Right ventricle myocardium inferior (tissue), 1 donor: ENCODE measurements at places on chromosomes 16 and 17. TPM values are rescaled to one million over a fixed set of nuclear protein-coding genes. Genes with fewer than 3 reads are reported as not detected.
A peak's percentile ranks its signal among the peaks of the same experiment; 100 is the strongest.

Gene KRT9
- total RNA-seq, result not detected

DNA sequence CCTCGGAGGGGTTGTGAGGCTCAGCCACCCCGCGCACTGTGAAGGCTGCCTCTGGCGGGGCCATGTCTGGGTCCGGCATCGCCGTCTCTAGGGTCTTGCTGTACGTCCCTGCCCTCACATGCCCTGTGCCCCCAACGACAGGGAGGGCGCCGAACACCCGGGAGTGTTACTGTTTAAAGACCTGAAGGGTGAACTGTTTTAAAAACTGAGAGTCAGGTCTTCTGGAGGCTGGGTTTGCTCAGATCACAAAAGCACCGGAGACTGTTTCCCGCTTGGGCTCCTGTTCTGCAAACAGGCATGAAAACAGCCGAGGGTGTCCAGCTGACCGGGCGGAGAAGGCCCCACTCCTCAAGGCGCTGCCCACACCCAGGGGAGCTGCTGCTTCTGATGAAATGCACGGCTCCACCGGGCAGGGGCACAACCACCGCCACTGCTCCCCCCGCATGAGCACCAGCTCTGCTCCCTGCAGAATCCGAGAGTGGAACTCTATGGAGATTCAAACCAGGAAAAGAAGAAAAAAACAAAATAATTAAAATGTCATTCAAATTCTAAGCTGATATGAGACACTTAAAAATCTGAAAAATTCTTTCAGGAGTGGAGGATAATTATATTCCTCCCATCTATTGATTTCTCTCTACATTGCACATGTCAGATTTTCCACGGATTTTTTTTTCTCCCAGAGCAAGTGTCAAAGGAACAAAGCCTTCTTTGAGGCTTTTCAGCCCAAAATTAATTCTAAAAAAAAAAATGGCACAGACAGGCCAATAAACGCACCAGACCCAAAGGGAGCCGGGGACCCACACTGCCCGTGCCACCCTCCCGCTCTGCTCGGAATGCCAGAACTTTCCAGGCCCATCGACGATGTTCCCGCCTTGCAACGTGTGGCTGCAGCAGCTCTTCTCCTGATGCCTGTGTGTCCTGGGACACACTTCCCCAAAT lies 74.3 kb downstream of the LMF1 start:
- DNase-seq, result no peak

DNA sequence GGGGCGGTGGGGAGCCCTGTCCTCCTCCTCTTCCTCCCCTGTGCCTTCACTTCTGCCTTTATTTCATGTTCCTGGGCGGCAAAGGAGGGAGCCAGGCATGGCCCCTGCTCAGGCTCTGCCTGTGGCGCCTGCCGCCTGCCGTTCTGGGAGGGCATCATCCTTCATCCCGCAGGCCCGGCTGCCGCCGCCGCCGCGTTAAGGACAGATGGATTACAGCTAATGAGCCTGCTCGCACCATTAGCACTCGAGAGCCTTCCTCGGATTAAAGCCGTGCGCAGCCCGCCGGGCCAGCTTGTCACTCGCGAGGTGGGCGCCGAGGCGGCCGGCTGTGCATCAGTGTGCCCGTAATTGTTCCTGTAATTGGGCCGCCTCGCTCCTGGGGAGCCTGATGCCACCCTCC lies 127.7 kb upstream of the GSE1 start:
- DNase-seq, result no peak

- peak; percentile 84 for DNase-seq
Measured at GRCh38 chr17:8221663-8222379, 11.4 kb upstream of the AURKB start.

DNA sequence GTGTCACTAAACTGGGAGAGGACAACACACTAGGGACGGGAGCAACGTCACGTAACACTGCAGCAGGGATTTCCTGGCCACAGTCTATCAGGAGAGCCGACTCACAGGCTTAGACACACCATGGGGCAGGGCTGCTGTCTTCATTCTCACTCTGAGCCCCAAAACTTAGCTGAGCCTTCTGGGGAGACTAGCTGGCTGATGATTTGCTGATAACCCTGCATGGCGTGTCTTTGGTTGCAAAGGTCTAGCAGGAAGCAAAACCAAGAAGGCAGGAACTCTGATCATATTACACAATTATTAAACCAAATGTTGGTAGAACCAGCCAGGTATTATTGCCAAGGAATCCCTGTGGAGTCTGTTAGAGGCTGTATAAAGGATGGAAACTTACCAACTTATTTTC lies 345.0 kb downstream of the SLC39A11 start:
- DNase-seq, result no peak

- DNase-seq, result no peak
Measured at GRCh38 chr17:31202968-31203367, 94.1 kb downstream of the OMG start.

Gene CPHXL2
- not detected for total RNA-seq

GRCh38 chr17:45108595-45109521 lies 23.5 kb downstream of the PLCD3 start:
- no peak for DNase-seq

GRCh38 chr17:10205549-10206185 lies 7.3 kb upstream of the GAS7 start:
- DNase-seq, result no peak

DNA sequence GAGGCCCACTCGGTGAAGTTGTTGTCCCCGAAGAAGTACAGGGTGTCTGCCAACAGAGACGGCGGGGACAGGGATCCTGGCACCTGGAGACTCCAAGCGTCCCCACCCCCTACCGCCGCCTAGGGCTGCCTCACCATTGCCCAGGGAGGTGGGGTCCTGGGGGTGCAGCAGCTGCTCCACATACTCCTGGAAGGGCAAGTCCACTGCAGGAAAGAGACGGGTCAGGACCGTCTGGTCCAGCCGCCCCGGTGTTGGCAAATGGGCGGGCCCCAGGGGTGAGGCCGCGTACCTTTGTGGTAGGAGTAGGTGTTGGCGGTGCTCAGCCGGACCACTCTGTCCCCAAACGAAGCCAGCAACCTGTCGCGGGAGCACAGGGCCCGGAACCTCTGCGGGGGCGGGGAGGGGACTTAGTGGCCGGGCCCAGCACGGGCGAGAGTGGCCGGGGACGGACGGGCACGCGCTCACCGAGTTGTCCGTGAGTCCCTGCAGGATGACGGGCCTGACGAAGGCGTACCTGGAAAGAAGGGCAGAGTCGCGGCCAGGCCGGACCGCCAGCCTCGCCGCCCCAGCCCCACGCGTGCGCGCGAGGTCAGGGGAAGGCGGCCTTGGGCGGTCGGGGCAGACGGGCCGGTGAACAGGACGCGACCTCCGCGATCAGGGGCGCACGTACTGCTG lies 601 bp downstream of the JMJD8 start:
- no peak for DNase-seq

DNA sequence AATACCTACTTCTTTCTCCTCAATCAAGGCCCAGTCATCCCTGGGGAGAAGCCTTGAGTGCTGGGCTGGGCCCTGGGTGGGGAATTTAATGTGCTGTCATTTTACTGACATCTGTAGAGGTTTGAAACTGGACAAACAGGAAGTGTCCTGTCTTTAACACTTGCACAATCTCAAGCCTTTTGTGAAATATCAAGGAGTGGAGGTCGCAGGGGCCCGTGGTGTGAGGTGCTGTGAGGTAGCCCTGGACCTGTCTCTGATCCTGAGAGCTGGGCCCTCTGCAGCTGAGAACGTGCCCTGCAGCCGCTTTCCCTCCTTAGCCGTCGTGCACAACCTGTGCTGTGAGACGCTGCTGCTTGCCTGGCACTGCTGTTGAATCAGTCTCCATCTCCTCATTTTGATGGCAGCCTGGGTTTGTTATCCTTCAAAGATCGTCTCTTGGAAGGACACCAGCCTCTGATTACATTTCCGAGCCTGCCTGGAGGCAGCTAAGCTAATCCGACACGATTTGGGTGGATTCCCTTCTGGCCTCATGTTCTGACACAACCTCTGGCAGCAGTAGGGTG lies 29.9 kb downstream of the SMARCE1 start:
- DNase-seq, result no peak

Gene HS3ST3B1
- 1.5 TPM for total RNA-seq

Gene VTN
- total RNA-seq, result 36.9 TPM

DNA sequence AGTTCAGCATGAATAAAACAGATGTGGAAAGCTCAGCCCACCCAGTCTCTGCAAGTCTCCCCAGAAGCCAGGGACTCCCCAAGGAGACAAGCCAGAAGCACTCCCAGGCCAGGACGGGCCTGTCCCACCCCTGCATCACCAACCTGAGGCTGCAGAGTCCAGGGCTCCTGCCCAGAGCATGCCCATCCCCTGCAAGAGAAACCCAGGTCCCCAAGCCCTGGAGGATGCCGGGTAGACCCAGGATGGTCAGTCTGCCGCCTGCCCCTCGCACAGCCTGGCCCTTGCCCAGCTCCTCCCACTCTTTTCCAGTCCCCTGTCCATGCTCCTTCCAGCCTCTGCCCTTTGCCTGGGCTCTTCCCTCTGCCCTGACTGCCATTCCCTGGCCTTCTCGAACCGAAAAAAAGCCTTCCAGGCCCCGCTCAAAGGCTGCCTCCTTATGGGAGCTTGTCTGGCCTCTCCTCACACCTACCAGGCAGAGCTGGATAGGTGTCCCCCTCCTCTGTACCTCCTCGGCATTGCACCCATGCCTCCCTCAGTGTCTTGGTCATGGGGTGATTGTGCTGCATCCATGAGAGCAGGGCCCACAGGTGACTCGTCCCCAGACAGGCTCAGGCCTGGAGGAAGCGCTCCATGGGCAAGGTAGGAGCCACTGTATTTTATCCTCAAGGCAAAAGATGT lies 44.8 kb downstream of the BEAN1 start:
- no peak for DNase-seq

DNA sequence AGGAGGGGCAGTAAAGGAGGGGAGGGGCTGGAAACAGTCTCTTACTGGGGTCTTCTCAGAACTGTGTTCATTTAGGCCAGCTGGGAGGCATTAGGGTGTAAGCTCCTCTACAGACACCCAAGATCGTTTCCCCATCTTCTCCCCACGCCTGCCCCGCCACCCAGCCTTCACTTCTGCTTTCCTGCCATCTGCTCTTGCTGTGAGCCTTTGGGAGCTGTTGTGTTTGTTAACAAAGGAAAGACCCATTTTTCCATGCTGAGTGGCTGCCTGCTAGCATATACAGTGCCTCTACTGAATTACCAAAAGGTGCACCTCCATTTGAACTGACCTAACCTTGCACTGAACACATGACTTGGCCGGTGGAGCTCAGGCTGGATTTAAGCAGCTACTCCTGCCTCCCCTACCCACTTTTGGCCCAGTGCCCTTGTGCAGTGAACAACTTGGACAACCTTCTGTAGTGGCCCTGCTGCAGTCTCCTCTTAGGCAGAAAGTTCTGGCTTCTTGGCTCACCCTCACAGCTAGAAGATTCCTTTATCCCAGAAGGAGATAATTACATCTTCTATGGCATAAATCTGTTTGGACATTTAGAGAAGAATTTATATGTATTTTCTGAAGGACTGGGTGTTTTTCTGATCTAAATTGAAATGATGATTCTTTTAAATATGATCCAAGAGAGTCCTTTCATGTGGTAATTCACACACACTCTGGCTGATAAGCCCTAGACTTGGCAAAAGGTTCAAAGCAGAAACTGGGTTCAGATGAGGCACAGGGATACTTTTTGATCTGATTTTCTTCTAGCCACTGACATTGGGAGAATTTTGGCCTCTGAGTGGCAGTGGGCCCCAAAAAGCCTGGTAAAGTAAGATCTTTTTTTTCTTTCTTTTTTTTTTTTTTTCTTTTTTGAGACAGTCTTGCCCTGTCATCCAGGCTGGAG lies 81.9 kb upstream of the HNF1B start:
- no peak for DNase-seq

GRCh38 chr16:54425681-54426552 lies 139.3 kb upstream of the IRX3 start:
- no peak for DNase-seq

DNA sequence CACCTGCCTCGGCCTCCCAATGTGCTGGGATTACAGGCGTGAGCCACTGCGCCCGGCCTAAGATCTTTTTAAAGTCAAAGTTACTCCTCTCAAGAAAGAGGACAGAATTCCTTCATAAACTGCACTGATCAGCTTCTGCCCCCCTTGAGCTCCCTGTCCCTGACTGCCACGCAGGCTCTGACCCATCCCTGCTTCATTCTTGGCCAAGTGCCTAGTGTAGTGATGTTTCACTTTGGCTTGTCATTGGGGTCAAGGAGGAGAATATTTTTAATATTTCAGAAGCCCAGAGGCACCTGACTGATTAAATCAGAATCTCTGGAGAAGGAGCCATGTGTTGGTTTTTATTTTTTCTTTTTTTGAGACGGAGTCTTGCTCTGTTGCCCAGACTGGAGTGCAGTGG lies 9.1 kb downstream of the MRM1 start:
- no peak for DNase-seq
